ENCODE measurements at places on chromosomes 6 and 20. TPM values are rescaled to one million over a fixed set of nuclear protein-coding genes. Genes with fewer than 3 reads are reported as not detected.

DST gene
- 0.54 TPM for total RNA-seq

DNA sequence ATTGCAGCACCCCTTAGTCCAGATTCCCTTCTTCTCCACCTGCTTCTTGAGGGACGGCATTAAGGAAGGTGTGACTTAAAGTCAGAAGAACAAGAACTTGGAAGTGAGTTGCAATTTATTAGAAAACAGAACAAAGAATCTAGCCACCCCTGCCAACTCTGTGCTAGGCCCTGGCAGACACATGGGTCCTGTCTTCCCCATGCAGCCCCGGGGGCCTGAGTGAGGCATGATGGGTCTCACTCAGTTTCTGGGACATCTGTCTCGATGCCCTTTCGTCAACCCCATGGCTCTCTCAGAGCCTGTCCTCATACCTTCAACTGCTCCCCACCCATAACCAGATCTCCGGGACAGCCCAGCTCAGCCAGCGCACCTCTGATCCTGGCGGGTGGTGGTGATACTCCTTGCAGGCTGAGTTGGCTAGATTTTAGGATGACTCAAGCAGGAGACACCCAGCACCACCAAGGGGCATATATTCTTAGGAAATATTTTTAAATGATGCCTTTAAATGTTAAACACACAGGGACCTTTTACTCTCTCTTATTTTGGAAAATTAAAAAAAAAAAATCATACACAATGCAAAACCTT, 143.2 kb upstream of the RNF24 start:
- no peak for DNase-seq
- peaks cover 10% of the 10 kb centered on the region for H3K4me1 ChIP-seq
- no peak overlapping the region for H3K27ac ChIP-seq
- no peak overlapping the region for H3K4me3 ChIP-seq
- peaks cover 2% of the 10 kb centered on the region for H3K27me3 ChIP-seq

CCND3 gene
- total RNA-seq, result 382 TPM

GRCh38 chr6:135481783-135482369, 15.7 kb downstream of the AHI1 start:
- peaks cover 68% of the 10 kb centered on the region for H3K36me3 ChIP-seq
- H3K27ac ChIP-seq, result no peak overlapping the region
- no peak for DNase-seq
- no peak overlapping the region for H3K4me3 ChIP-seq
- H3K4me1 ChIP-seq, result no peaks in the 10 kb centered on the region

- no peak for DNase-seq
- H3K36me3 ChIP-seq, result peaks cover 2% of the 10 kb centered on the region
- no peak overlapping the region for H3K27ac ChIP-seq
- no peaks in the 10 kb centered on the region for H3K27me3 ChIP-seq
These were observed 181.6 kb upstream of the AKAP12 start for GRCh38 chr6:151058021-151058733.

DNA sequence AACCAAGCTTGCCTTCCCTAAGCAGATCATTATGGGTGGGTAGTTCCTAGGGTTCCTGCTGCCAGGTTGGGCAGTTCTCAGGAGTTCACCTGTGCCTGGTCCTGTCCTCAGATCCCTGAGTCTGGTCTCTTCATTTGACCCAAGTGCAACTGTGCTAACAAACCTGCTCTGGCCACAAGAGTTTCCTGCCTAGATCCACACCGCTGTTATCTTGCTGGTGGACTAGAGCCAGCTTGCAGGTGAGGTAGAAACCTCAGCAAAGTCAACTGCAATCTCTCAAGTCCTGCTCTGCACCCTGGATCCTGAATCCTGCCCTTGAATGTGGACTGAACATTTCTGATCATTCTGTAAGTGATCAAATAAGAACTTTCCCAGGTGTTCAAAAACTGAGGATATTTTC, 191.8 kb upstream of the LRFN2 start:
- peaks cover 9% of the 10 kb centered on the region for H3K27me3 ChIP-seq
- no peaks in the 10 kb centered on the region for H3K4me1 ChIP-seq
- H3K27ac ChIP-seq, result no peak overlapping the region
- DNase-seq, result no peak
- no peaks in the 10 kb centered on the region for H3K36me3 ChIP-seq

- no peaks in the 10 kb centered on the region for H3K27me3 ChIP-seq
- H3K4me1 ChIP-seq, result no peaks in the 10 kb centered on the region
- DNase-seq, result no peak
- peaks cover 2% of the 10 kb centered on the region for H3K36me3 ChIP-seq
- H3K4me3 ChIP-seq, result no peak overlapping the region
These were observed 43.0 kb downstream of the PYGB start for GRCh38 chr20:25290646-25291431.

DNA sequence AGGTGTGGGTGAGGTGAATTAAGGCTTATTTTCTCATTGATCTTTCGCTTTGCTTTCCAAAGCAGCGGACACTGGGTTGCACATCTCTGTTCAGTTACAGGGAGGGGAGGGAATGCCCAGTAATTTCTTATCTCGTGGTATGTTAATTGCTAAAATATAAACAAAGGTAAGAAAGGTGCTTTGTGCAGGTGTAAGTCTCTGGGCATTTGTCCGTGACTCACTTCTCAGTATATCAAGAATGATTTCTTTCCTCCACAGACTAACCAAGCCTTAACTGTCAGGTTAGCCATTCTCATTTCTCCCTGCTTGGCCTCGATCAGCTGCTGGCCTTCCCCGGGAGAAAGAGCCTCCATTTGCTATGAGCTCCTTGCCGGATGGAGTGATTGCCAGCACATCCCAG, 862.1 kb downstream of the KIF16B start:
- H3K36me3 ChIP-seq, result no peaks in the 10 kb centered on the region
- no peaks in the 10 kb centered on the region for H3K27me3 ChIP-seq
- DNase-seq, result no peak
- no peaks in the 10 kb centered on the region for H3K4me1 ChIP-seq
- no peak overlapping the region for H3K4me3 ChIP-seq
- H3K27ac ChIP-seq, result no peak overlapping the region

FAM135A gene
- 7.9 TPM for total RNA-seq

- no peak overlapping the region for H3K27ac ChIP-seq
- DNase-seq, result no peak
- H3K4me3 ChIP-seq, result no peak overlapping the region
- H3K27me3 ChIP-seq, result peaks cover 70% of the 10 kb centered on the region
These were observed 7.1 kb upstream of the AFDN start for GRCh38 chr6:167819576-167819975.

DNA sequence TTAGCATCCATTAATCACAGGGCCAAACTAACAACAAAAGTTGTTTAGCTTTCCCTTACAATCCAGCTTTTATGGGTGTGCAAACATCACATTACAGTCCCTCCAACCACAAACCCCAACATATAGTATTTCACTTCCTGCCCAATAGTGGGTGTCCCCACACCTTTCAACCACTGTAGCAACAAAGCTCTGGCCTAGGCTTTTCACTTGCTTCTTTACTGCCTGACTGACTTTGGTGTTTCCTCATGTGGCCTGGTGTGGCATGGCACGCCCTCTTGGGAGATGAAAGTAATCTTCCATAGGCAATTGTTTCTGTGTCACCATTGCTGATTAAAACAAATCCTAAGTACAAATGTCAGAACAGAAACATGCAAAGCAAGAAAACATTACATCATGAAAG, 46.3 kb downstream of the MCM8 start:
- H3K4me3 ChIP-seq, result peak overlapping the region; percentile 50
- peak overlapping the region; percentile 37 for H3K27ac ChIP-seq

DNA sequence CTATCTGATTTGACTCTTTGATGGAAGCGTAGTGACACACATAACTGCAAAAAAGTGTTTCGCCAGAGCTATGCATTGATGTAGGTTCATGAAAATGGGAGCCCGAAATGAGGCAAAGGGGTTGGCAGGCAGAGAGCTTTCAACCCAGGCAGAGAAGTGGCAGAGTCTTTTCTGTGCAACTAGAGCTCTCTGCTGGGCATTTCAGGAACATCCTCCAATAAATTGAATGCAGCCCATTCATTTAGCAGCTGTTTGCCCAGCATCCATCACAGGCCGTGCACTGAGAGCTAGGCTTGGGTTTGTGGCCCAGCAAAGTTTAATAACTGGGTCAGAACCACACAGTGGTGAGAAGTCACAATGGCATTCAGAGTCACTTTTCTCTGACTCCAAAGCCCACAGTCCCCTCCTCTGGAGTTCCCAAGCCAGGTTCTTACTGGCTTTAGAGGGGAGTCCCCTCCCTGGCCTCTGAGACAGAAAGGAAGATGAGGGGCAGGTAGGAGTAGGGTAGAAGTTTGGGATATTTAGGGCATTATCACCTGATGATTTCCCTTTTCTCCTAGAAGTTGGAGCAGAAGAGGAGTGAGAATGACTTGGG, 31.8 kb upstream of the ELMO2 start:
- H3K27me3 ChIP-seq, result peaks cover 27% of the 10 kb centered on the region
- no peaks in the 10 kb centered on the region for H3K4me1 ChIP-seq
- DNase-seq, result no peak
- H3K4me3 ChIP-seq, result no peak overlapping the region

- no peak for DNase-seq
- peaks cover 5% of the 10 kb centered on the region for H3K4me1 ChIP-seq
These were observed 51.4 kb upstream of the PTGIS start for GRCh38 chr20:49619113-49620048.

GRCh38 chr6:116158641-116159040, 32.7 kb upstream of the COL10A1 start:
- no peak overlapping the region for H3K4me3 ChIP-seq
- H3K27me3 ChIP-seq, result no peaks in the 10 kb centered on the region
- H3K27ac ChIP-seq, result no peak overlapping the region
- no peak for DNase-seq

DNA sequence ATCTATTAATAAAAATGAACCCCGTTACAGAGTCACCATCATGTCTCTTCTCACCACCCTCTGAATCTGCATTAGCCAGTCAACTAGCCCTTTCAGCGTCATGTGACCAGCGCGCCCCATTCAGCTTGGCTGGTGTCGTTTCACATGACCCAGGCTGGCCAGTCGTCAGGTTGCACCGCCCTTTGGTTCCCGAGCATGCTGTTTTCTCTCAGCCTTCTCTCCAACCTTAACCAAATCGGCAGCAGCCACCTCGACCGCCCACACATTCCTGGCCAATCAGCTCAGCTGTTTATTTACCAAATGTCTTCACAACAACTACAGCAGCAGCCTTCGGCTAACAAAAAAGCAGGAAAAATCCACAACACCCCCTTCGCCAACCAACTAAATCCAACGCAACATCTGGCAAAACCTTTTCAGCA, 5.6 kb downstream of the SRSF3 start:
- peaks cover 75% of the 10 kb centered on the region for H3K36me3 ChIP-seq
- DNase-seq, result peak; percentile 65
- H3K27ac ChIP-seq, result peak overlapping the region; percentile 74
- H3K4me3 ChIP-seq, result peak overlapping the region; percentile 97
- peaks cover 53% of the 10 kb centered on the region for H3K4me1 ChIP-seq
- no peaks in the 10 kb centered on the region for H3K27me3 ChIP-seq

DNA sequence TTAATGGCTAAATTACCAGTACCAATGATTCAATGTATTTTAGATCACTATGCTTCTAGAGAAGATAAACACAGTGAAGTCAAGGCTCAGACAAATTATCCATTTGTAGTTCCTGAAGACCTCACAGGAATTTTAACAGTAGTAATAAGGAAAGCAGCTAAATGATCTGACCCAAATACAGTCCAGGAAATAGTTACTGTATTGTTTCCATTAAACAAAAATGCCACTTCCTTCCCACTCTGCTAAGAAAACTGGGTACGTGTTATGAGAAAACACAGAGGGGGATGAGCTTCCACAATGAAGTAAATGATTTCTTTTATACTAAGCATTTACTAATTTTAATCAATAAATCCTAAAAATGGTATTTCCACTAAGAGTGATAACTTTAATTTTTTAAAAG, 127.9 kb downstream of the CDK19 start:
- H3K4me3 ChIP-seq, result peak overlapping the region; percentile 25
- peak overlapping the region; percentile 30 for H3K27ac ChIP-seq
- DNase-seq, result no peak
- no peaks in the 10 kb centered on the region for H3K27me3 ChIP-seq
- H3K4me1 ChIP-seq, result peaks cover 24% of the 10 kb centered on the region

- no peak overlapping the region for H3K4me3 ChIP-seq
- H3K27me3 ChIP-seq, result no peaks in the 10 kb centered on the region
- H3K4me1 ChIP-seq, result peaks cover 25% of the 10 kb centered on the region
- no peak overlapping the region for H3K27ac ChIP-seq
- no peak for DNase-seq
These were observed 225.9 kb downstream of the TMEM242 start for GRCh38 chr6:157097255-157097955.

Measured in activated naive CD8-positive, alpha-beta T cell treated with anti-CD3 and anti-CD28 coated beads, Interleukin-2, amount 10 ng/mL, durations not matched to agents 7 days and 5 days (primary cell).